Esophagus squamous epithelium (tissue), 5 donors: ENCODE measurements at places on chromosomes 1 and 21. TPM values are rescaled to one million over a fixed set of nuclear protein-coding genes. Genes with fewer than 3 reads are reported as not detected.

CD2 gene
- total RNA-seq = 14.7 TPM

TMEM52 gene
- total RNA-seq = 3.6 TPM

MX2 gene
- total RNA-seq = 23.5 TPM

DNA sequence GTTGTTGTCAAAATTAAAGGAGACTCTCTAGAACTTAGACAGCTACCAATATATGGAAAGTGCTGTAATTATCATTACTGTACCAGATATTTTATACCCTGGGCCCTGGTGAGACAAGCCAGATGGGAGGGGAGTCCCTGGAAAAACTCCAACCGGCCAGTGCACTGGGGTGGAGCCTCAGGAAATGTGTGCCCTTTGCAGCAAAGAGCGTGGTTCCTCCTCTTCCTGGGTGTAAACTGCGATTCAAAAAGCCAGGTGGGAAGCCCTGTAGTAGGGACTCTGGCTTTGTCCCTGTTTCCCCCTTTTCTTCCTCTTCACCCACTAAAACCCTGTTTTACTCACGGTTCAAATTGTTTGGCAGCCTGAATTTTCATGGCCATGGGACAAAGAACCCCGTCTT lies 812.3 kb downstream of the PLA2G4A start:
- DNase-seq = no peak

- no peak for DNase-seq
Measured at GRCh38 chr1:41641475-41641814, 157.0 kb upstream of the EDN2 start.

DNA sequence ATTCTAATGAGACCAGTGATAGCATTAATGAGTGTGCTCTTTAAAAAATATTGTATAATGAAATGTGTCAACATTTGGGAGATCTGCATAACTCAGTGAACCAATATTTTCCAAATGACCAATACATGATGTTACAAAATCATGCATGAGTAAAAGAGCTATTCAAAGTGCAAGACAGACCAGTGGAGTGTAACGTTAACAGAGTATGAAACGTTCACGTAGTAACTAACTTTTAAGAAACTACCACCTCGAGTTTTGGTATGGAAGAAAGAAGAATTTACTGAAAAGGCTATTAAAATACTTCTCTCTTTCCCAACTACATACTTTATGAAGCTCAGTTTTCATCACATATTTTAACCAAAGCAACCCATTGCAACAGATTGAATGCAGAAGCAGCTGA lies 9.6 kb upstream of the SLC6A9 start:
- no peak for DNase-seq

DNA sequence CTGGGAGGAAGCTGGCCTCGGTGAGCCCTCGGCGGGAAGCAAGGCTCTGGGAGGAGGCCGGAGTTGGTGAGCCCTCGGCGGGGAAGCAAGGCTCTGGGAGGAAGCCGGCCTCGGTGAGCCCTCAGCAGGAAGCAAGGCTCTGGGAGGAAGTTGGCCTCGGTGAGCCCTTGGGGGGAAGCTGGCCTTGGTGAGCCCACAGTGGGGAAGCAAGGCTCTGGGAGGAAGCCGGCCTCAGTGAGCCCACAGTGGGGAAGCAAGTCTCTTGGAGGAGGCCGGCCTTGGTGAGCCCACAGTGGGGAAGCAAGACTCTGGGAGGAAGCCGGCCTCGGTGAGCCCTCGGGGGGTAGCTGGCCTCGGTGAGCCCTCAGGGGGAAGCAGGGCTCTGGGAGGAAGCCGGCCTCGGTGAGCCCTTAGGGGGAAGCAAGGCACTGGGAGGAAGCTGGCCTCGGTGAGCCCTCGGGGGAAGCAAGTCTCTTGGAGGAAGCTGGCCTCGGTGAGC lies 36.0 kb downstream of the KRTAP10-1 start:
- no peak for DNase-seq

DNA sequence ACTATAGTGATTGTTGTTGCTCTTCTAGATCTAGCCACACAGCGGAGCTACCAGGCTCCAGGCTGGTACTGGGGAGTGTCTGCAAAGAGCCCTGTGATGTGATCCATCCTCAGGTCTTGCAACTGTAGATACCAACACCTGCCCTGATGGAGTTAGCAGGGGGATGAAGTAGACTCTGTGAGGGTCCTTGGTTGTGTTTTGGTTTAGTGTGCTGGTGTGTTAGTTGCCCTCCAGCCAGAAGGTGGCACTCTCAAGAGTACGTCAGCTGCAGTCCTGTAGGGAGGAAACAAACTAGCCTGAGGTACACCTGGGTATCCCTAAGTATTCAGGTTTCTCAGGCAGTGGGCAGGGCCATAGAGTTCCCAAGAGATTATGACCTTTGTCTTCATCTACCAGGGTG lies 81.2 kb upstream of the TMPRSS2 start:
- DNase-seq = no peak

DNA sequence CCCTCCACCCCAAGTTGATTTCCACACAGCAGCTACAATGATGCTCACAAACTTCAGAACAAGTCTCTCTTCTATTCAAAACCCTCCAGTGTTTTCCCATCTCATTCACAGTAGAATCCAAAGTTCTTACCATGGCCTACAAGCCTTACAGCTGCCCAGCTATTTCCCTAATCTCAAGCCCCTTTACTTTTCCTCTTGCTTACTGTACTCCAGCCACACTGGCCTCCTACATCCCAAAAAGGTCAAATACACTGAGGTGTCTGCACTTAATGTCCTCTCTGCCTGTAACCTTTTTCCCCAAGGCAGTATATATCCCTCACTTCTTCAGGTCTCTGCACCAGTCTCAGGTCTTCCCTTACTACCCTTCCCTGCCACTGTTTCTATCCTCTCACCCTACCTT lies 2.6 kb downstream of the RAP1A start:
- DNase-seq = no peak

DNA sequence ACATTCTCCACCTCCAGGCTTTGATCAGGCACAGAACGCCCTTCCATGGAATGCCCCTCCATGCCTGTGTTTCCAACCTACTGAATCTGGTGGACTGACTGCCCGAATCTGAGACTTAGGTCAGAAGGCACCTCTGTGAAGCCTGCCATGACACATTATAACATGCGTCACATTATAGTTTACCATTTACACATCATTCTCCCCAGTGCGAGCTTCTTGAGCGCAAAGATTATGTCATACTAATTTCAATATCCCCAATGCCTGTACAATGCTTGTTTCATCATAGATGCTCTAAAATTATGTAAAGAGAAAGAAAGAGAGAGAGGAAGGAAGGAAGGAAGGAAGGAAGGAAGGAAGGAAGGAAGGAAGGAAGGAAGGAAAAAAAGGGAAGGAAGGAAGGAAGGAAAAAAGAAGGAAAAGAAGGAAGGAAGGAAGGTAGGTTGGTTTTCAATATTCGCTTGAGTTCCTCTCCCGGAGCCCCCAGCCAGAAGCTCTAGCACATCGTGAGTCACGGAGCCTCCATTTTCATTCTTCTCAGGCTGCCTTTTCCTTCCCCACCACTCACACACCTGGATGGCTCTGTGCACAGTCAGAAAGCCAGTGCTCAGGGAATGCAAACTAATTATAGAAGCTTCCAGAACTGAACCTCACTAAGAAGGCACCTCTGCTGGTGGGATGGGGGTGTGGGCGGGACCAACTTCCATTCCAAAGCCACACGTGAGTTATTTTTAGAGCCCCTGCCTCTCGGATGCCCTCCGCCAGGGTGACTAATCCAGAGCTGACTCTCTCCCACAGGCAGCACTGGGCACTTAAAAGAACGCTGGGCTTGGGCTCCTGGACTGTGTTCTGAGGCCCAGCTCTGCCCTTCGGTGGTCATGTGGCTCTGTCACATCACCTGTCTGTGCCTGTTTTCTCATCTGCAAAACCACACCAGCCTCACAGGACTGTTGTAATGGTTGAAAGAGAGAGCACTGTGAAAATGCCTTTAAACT lies 27.4 kb downstream of the LAMB3 start:
- no peak for DNase-seq

DNA sequence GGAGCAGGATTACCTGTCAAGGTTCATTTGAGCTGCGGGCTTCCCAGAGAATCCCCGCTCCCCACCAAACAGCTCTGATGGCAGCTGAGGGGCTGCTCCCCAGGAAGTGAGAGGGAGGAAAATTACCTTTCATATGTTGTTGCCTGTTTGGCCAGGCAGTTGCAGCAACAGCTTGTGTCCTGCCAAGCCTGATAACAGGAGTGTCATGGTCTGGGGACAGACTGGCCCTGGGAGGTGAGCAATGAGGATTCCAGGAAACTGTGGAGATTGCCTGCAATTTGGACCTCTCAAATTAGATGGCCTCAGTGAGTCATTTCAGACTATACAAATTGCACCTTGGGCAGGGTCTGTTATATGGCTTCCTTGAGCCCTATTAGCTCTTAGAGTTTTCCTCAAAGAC lies 189.3 kb downstream of the PTPRU start:
- DNase-seq = no peak

DNA sequence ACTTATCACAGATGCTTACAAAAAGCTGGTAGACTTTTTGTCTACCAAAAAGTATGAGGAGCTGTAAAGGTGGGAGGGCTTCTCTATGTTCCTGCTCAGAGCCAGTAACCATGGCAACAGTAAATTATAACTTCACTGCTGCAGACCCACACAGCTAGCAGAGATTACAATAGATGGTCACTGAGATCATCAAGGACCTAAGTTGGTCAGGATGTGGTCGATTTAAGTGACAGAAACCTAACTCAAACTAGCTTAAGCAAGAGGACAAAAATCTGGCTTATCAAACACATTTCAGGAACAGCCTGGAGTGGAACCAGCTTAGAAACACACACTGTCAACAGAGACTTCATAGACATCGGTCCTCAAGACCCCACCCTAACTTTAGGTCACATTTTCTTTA lies 113.4 kb upstream of the ATP1A1 start:
- no peak for DNase-seq

DNA sequence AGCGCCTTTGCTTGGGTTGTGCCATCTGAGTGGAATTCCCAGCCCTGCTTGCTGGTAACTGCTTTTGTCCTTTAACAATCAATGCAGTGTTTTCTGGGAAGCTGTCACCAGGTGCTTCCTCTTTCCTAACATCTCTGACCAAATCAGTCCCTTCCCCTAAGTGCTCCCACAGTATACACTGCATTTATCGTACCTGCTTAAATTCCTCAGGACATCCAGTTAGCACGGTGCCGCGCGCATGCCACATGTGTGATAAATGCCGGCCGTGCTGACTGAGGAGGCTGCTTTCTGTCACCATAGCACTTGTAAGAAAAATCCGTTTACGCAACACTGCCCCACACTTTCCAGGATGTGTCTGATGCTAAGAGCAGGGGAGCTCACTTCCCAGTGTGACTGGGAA lies 115.4 kb downstream of the BCAR3 start:
- no peak for DNase-seq

GRCh38 chr1:21916447-21917238 lies 20.5 kb downstream of the HSPG2 start:
- DNase-seq = no peak

DNA sequence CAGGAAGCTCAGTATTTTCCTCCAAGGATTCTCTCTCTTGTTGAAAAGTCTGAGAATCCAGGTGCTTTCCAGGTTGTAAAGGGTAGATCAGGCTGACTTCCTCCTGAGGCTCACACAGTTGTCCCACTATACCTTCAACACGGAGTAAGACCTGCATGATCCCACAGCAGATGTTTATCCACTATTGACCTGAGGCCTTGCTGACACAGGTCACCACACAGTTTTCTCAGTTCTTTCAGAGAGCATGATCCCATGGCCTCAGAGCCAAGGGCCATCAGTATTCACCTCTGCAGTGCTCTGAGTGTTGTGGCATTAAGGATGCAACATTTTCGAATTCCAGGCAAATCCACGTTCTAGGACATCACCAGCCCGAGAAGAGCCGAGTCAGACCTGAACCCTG lies 60.5 kb upstream of the ABCD3 start:
- DNase-seq = no peak

DNA sequence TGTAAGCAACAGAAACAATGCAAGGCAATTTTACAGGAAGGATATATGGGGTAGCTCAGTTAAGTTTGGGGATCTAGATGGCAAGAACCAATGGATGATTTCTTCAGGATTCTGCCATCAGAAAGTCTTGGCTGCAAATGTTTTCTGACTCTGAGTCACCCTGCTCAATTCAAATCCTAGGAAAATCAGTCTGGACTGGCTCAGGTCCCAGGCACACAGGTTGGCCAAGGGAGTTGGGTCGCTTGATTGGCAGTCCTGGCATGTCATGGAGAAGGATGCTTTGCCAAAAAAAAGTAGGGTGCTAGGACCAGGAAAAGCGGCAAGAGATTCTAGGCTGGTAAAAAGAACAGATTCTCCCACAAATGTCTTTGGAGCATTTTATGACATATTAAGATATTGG lies 28.9 kb upstream of the S1PR1 start:
- DNase-seq = no peak

DNA sequence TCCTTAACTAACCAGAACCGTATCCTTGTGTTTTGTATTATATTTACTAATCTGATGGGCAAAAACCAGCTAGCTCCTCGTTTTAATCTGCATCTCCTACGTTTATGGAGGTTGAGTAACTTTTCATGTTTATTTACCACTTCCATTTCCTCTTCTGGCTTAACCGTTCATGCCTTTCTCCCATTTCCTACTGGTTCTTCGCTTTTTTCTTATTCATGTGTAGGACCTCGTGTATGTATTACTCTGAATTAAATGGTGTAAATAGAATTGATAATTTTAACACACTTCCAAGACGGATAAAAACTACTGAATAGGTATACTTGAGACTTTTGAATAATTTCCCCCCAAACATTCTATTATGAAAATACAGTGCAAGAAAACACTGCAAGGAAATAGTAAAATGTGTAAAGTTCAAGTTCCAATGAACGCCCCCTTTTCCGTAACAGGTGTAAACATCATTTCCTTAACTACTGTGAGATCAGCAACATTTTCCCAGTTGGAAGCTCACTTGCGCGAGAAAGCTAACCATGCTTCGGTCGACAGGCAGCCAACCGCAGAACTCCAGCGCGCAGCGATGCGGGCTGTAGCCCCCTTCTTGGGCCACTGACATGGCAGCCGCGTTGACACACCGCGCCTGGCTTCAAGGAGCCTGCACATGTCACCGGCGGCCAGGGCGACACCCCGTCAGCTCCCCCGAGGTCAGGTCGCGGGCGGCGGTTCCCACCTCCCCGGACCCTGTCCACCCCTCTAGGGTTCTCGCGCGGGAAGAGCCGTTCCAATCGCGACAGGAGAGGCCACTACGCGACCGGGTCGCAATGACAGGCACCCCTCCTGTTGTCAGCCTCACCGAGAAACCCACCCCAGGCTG lies 816 bp downstream of the EDEM3 start:
- DNase-seq = peak; percentile 39

DNA sequence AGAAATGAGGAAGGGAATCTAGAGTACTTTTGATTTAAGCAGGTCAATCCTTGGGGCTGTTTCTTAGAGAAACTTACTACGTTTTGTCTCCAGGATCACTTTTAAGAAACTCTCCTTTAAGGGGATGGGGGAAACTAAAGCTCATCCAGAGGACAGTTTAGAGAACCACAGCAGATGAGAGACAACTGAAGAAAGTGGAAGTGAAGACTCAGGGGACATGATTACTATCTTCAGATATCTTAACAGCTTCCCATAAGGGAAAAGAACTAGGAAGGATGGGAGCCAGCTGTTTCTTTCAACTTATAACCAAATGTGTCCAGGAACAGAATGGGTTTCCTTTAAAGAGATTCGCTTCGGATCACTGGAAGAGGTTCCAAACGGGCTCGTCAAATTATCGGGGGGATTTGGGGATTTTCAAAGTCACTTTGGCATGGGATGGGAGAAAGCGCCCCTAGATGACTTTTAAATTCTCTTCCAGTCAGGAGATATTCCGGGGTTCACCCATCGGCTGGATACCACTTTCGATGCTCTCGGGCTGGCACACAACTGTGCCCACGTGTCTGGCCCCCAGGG lies 1.2 kb downstream of the SCMH1 start:
- DNase-seq = no peak

- DNase-seq = no peak
Measured at GRCh38 chr1:154747740-154748404, 122.2 kb downstream of the KCNN3 start.
